Endodermal cell (in vitro differentiated cells): ENCODE measurements at places on chromosomes 2 and 18.

DNA sequence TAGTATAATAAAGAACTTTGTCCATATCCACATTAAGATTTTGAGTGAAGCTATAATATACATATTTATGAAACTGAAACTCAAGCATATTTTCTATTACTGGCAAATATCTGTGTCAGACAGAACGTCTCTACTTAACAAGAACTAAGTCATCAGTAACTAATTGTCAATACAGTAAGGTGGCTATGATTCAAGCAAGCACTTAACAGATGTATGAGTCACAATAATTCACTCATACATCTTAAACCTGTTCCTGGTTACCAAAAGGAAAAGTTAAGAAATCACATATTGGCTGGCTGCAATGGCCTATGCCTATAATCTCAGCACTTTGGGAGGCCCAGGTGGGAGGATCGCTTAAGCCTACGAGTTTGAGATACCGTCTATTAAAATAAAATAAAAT lies 96.0 kb downstream of the SOS1 start:
- no peak overlapping the region for H3K4me3 ChIP-seq
- peaks cover 38% of the 10 kb centered on the region for H3K36me3 ChIP-seq
- DNase-seq = no peak
- H3K4me1 ChIP-seq = no peaks in the 10 kb centered on the region
- no peaks in the 10 kb centered on the region for H3K27me3 ChIP-seq

GRCh38 chr18:7749510-7749981 lies 182.4 kb downstream of the PTPRM start:
- peaks cover 33% of the 10 kb centered on the region for H3K4me1 ChIP-seq
- H3K27ac ChIP-seq = peak overlapping the region; percentile 7

DNA sequence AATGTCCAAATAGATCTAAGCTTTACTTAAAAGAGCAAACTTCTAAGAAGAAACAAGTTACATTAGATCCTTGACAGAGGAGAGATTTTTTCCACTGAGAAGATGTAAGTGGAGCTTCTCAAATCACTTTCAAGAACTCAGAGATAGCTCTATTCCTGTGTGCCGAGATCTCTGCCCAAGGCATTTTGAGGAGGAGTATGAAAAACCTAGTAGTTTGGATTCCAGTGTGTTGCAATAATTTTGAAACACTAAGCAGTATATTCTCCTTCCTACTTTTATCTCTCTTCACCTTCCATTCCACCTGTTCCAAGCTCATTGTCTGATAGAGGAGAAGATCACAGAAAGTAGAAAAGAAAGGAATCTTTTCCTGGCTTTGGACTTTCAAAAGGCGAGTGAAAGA lies 192.0 kb upstream of the TANK start:
- H3K27me3 ChIP-seq = no peaks in the 10 kb centered on the region
- H3K4me3 ChIP-seq = no peak overlapping the region
- H3K36me3 ChIP-seq = no peaks in the 10 kb centered on the region

DNA sequence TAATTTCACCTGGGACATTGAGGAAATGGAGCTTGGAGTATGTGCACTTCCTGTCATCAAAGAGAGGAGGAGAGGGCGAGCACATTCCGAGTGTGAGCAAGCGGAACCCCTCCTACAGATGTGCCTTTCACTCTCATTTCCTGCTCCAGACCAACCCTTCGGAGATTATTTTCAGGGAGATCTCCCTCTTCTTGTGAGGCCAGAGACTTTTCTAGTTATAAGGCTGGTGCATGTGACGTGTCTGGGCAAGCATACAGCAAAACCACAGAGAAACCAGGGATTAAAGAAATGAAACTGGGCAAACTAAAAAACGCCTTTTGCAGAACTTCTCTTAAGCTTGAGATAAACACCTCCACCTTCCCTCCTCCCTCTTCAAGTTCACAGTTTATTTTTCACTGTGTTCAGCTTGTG lies 409.2 kb upstream of the TCF4 start:
- H3K4me3 ChIP-seq = no peak overlapping the region
- no peaks in the 10 kb centered on the region for H3K36me3 ChIP-seq
- H3K4me1 ChIP-seq = no peaks in the 10 kb centered on the region
- no peak overlapping the region for H3K27ac ChIP-seq
- DNase-seq = no peak
- no peaks in the 10 kb centered on the region for H3K27me3 ChIP-seq

DNA sequence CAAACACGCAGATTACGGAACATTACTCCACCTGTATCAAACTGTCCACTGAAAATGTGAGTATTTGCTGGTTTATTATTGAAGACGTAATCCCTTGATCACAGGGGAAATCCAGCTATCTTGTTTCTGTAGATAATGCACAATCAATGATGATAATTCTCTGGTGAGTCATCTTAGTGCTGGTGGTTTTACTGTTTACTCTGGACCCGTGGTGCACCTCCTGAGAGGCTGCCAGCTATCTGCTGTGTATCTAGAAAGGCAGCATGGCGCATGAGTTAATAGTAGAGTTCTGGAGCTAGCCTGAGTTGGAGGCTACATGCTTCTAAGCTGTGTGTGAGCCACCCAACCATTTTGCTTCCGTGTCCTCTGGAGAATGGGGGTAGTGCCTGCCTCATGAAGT lies 6.5 kb downstream of the NCAPH start:
- no peaks in the 10 kb centered on the region for H3K4me1 ChIP-seq
- DNase-seq = no peak
- peaks cover 51% of the 10 kb centered on the region for H3K36me3 ChIP-seq

GRCh38 chr2:238897911-238898311 lies 50.0 kb downstream of the TWIST2 start:
- no peaks in the 10 kb centered on the region for H3K36me3 ChIP-seq
- H3K4me1 ChIP-seq = no peaks in the 10 kb centered on the region
- no peaks in the 10 kb centered on the region for H3K27me3 ChIP-seq
- H3K4me3 ChIP-seq = no peak overlapping the region

DNA sequence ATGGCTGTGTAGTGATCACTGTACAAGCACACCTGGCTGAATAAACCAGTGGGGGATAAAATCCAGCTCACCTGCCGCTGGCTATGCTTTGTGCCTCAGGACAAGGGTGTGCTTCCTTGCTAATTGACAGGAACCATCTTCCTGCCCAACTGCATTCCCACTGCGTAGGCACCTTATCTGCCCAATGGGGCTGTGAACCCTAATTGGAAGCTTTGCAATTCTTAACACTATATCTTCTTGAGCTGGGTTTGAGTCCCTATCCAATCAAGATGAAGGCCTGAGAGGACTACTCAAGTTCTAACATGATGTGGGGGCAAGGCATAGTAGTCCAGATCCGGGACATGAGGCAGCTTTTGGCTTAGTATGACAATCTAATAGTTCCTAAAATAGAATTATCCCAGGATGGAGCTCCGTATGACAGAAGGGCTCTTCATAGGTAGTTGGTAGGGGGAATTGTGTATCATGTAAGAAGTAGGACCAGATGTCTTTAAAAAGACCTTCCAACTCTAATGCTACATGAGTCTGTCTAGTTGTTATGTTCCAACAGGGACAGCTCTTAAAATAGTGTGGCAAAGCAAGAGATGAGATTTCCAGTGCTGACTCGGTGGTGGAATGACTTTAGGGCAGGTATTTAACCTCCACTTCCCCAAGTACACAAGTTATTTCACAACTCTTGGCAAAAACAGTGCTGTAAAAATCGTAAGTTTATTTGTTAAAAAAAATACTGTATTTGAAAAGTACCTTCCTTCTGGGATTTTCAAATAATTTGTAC lies 2.3 kb upstream of the TMEM150A start:
- H3K4me1 ChIP-seq = peaks cover 7% of the 10 kb centered on the region
- no peaks in the 10 kb centered on the region for H3K27me3 ChIP-seq
- H3K36me3 ChIP-seq = peaks cover 45% of the 10 kb centered on the region
- peak overlapping the region; percentile 24 for H3K4me3 ChIP-seq
- no peak overlapping the region for H3K27ac ChIP-seq
- peak; percentile 38 for DNase-seq

DNA sequence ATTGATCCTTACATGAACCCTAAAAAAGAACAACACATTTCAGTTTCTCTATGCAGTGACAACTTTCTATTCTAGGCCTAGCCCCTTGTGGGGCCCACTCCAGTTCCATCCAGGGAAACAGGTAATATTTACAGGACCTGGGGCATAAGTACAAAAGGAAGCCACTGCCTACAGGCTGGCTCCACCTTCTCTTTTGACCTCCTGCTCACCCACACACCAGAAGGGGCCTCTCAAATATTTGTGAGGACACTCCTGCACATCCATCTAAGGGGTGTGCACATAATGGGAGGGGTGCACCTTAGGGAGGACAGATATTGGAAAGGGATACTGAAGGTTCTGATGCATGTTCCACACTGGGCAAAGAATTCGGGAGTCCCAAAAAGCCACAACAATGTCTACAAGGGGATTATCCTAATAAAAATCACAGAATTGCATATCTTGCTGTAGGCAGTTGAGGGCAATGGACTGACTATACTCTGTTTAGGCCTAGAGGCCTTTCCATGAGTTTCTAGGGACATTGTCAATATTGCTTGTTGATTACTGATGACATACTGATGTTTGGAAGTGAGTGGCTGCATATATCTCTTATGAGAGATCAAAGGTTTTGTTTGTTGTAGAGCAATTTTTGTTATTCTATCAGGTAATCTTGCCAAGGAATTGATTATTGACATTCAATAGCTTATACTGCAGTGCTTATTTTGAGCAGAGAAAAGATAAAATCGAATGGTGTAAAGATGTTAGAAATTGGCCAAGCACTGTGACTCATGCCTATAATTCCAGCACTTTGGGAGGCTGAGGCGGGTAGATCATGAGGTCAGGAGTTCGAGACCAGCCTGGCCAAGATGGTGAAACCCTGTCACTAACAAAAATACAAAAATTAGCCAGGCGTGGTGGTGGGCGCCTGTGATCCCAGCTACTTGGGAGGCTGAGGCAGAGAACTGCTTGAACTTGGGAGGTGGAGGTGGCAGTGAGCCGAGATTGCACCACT lies 23.8 kb upstream of the HNRNPA3 start:
- no peaks in the 10 kb centered on the region for H3K27me3 ChIP-seq
- no peak overlapping the region for H3K4me3 ChIP-seq
- H3K4me1 ChIP-seq = no peaks in the 10 kb centered on the region
- no peaks in the 10 kb centered on the region for H3K36me3 ChIP-seq
- DNase-seq = no peak
- no peak overlapping the region for H3K27ac ChIP-seq

- no peaks in the 10 kb centered on the region for H3K27me3 ChIP-seq
- no peak for DNase-seq
- no peak overlapping the region for H3K27ac ChIP-seq
- H3K4me3 ChIP-seq = no peak overlapping the region
- H3K4me1 ChIP-seq = no peaks in the 10 kb centered on the region
- H3K36me3 ChIP-seq = no peaks in the 10 kb centered on the region
Observed at GRCh38 chr2:10933700-10934225, 22.0 kb downstream of the KCNF1 start.

GRCh38 chr18:57793302-57793986 lies 9.7 kb downstream of the ATP8B1 start:
- H3K36me3 ChIP-seq = no peaks in the 10 kb centered on the region
- H3K27ac ChIP-seq = no peak overlapping the region
- H3K4me3 ChIP-seq = no peak overlapping the region
- H3K4me1 ChIP-seq = peaks cover 3% of the 10 kb centered on the region

GRCh38 chr2:23419171-23420090 lies 34.5 kb downstream of the KLHL29 start:
- no peaks in the 10 kb centered on the region for H3K27me3 ChIP-seq
- no peaks in the 10 kb centered on the region for H3K36me3 ChIP-seq
- no peak overlapping the region for H3K27ac ChIP-seq
- H3K4me3 ChIP-seq = no peak overlapping the region
- no peaks in the 10 kb centered on the region for H3K4me1 ChIP-seq
- no peak for DNase-seq

GRCh38 chr18:31454066-31454708 lies 6.6 kb downstream of the DSG3 start:
- DNase-seq = no peak
- H3K4me1 ChIP-seq = no peaks in the 10 kb centered on the region
- no peaks in the 10 kb centered on the region for H3K27me3 ChIP-seq

DNA sequence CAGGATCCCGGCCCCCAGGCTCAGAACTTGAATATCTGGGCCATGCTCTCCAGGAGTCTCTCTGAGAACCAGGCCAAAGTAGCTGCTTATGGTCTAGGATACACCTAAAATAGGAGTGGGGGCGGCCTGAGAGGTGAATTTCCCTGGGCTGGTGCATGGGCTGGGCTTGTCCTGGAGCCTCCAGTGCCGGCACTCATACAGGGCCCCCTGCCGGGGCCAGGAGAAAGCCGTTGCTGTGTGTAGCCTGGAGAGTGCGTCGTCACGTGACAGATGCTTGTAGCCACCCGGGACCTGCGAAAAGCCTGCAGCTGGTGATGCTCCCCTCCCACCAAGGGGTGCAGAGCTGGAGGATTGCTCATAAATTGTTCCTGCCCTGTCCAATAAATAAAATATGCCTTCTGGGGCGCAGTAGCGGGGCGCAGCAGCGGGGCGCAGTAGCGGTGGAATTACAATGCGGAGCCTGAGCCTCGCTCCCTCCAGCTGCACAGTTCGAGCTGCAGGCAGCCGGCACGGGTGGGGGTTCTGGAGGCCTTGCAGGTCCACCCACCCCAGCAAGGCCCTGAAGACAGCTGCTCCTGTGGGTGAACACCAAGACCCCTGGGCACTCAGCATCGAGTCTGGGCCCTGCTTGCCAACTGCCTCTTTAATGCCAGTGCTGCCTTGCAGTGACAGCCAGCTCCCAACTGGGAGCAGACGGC lies 289.9 kb downstream of the NDUFA10 start:
- H3K4me3 ChIP-seq = no peak overlapping the region
- no peaks in the 10 kb centered on the region for H3K27me3 ChIP-seq
- H3K36me3 ChIP-seq = no peaks in the 10 kb centered on the region
- H3K27ac ChIP-seq = no peak overlapping the region
- DNase-seq = peak; percentile 92

DNA sequence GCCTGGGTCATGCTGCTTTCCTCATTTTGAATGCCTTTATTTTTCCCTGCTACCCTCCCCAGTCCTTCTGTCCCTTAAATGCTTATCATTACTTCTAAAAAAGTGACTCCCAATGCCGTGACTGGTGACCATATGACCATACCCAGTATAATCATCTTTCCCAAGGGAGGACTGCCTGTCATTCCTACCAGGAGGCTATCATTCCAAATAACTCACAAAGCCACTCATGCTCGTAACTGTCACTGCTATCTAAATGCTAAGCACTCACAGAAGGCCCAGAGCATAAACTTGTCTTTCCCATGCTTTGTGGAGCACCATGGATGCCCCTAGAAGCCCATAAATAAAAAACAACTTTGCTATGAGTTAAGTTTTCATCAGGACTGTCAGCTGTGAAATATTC lies 38.7 kb upstream of the CREB1 start:
- H3K4me3 ChIP-seq = no peak overlapping the region
- H3K27ac ChIP-seq = no peak overlapping the region
- DNase-seq = no peak
- no peaks in the 10 kb centered on the region for H3K4me1 ChIP-seq
- H3K27me3 ChIP-seq = no peaks in the 10 kb centered on the region
- no peaks in the 10 kb centered on the region for H3K36me3 ChIP-seq

- DNase-seq = no peak
- H3K4me3 ChIP-seq = no peak overlapping the region
- no peaks in the 10 kb centered on the region for H3K27me3 ChIP-seq
- H3K4me1 ChIP-seq = peaks cover 9% of the 10 kb centered on the region
Observed at GRCh38 chr2:231457101-231457500, 7.2 kb downstream of the NCL start.
